Activated CD4-positive, CD25-positive, alpha-beta regulatory T cell treated with anti-CD3 and anti-CD28 coated beads, Interleukin-2, amount 50 U/mL, for 24 hours (primary cell): ENCODE measurements at places on chromosomes 12 and 14.

GRCh38 chr14:88013750-88014349 is 8.9 kb downstream of the GPR65 start:
- peak; percentile 55 for ATAC-seq

DNA sequence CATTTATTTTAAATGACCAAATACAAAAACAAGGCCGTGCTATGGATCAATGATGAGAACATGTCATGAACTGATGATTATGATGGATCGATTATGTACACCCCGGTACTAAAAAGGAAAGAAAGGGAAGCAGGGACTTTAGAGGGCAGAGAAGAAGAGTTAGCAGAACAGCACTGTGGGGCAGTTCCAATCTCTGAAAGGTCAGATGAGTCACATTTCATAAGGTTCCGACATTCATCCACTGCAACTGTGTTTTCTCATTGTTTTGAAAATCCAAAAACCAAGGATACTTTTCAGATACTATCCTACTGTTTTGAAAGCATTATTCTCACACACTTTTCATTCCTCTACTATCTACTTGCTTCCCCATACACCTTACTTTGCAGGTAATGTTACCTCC is 169.3 kb downstream of the STXBP6 start:
- ATAC-seq, result no peak

DNA sequence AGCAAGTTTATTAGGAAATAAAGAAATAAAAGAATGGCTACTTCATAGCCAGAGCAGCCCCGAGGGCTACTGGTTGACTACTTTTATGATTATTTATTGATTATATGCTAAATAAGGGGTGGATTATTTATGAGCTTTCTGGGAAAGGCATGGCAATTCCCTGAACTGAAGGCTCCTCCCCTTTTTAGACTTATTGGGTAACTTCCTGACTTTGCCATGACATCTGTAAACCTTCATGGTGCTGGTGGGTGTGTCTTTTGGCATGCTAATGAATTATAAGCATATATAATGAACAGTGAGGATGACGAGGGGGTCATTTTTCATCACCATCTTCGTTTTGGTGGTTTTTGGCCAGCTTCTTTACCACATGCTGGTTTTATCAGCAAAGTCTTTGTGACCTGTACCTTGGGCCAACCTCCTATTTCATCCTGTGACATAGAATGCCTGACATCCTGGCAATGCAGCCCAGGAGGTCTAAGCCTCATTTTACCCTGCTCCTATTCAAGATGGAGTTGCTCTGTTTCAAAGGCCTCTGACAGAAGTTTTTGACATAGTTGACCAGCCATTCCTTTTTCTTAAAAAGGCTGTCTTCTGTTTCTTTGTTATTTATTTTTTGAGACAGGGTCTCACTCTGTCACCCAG is 11.1 kb upstream of the PTGES3 start:
- ATAC-seq, result no peak

DNA sequence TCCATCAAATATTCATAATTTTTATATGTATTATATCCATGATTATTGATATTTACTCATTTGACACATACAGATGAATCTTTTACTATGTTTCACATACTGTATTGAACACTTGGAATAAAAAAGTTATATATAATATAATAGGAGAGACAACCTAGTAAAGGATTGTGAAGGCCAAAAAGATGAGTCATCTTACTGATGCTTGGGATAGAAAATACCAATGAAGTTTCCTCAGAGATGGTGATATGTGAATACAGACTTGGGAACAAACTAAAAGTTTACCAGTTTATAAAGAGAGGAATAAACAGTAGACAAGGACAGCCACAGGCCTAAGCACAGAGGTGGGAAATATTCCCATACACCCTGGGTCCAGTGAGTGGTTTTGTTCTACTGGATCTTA is 743.9 kb upstream of the FLRT2 start:
- no peak for ATAC-seq

GRCh38 chr14:23629832-23630396 is 6.2 kb upstream of the DHRS2 start:
- no peak for ATAC-seq

- ATAC-seq, result no peak
These were observed 53.8 kb downstream of the HRK start for GRCh38 chr12:116827432-116827831.

DNA sequence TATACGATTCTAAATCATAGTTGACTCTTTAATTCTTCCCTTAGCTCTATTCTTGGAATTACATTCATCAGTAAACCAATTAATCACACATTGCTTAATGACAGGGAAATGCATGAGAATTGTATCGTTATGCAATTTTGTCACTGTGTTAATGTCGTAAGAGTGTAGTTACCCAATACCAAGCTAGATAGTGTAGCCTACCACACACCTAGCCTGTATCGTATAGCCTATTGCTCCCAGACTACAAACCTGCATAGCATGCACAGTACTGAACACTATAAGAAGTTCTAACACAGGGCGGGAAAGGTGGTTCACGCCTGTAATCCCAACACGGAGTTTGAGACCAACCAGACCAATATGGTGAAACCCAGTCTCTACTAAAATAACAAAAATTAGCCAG is 24.7 kb downstream of the HNRNPC start:
- ATAC-seq, result no peak

GRCh38 chr14:50001151-50001998 is 108.5 kb downstream of the ARF6 start:
- ATAC-seq, result peak; percentile 64
